ENCODE measurements at places on chromosomes 2 and 18.

- DNase-seq, result no peak
Observed at GRCh38 chr2:16207151-16207550, 266.8 kb downstream of the MYCN start.

DNA sequence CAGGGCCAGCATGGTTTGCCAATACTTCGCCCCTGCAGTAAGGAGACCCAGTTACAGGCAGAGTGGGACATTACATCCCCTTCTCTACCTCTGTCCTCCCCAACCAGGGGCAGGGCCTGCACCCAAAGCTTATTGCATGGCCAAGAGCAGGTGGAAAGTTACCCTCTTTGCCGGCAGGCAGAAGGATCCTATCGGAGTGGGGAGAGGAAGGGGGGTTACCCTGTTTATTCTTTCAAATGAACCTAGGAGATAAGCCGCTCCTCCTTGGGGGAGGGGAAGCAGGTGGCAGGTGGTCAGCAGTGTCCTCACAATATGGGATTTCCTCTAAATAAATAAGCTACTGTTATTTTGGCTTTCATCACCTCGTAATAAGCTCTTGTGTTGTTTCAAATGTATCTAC is 53.9 kb downstream of the SPATS2L start:
- DNase-seq, result no peak

DNA sequence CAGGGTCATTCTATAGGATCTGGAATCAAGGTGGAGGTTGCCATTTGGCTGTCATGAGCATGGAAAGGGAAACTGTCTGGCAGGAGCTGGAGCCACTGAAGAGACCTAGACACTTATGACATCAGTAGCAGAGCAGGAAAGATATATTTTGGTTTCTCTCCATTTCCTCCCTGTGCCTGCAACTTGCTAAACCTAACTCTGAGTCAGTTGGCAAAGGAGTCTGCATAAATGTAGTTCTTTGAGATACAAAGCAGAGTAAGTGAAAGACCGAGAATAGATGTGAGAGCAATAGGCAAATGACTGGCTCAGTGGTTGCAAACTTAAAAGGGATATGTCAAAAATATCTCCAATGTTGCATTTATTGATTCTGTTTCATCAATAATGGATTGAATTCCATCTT is 757.7 kb downstream of the KCNJ3 start:
- no peak for DNase-seq

GRCh38 chr2:174368691-174369090 is 26.8 kb upstream of the SCRN3 start:
- no peak for DNase-seq

GRCh38 chr2:42116195-42117181 is 52.7 kb upstream of the EML4 start:
- no peak for DNase-seq

DNA sequence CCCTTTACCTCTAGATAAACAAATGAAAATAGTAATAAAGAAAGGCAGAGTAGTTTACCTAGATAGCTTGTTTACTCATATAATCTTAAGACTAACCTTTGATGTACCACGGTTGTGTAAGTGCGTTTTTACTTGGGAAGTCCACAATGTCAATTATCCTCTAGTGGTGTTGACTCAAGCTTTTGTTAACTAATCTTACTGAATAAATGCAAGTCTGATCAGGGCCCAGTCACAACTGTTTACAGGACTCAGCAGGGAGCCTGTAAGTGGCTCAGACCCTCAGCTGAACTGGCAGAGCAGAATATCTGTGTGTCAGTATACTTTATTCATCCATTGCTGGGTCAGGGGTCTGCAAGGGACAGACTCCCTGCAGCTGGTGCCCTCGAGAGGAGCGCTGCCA is 98.1 kb upstream of the ACAA2 start:
- DNase-seq, result no peak

DNA sequence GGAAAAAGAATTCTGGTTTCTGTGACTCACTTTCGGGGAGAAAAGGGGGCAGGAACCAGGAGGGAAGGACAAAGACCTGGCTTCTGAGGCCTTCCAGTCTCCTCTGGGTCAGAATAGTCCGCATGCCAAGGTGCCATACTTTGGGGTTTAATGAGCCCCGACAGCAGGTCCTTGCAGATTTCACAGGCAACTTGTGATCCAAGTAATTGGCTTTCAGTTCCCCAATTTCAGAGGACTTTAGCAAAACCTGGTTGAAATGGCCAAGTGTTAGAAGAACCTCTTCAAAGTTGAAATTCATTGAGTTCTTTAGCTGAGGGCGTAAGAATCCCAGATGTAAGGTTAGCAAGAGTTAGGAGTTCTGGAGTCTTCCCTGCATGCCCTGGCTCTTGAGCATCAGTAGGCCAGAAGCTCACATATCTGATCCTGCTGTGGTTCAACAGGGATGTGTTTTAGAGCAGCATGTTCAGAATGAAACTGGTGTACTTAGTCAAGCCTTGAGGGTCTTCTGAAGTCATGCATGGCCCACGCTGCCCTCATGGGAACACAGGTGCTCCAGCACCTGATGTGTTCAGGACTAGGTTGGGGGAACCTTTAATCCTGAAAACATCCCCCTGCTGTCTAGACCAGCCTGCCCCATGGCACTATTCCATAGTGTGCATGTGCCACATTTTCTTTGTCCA is 143.0 kb downstream of the NUP35 start:
- DNase-seq, result no peak

GRCh38 chr2:79437433-79438267 is 75.2 kb upstream of the CTNNA2 start:
- no peak for DNase-seq

All from activated T-cell treated with anti-CD3 and anti-CD28 coated beads for 48 hours (primary cell).